Fibroblast of skin of right quadriceps (primary cell): ENCODE measurements at places on chromosomes 7 and 10.

- no peak for DNase-seq
Measured at GRCh38 chr10:44828508-44829142, 82.5 kb upstream of the TMEM72 start.

GRCh38 chr10:32326119-32326518 lies 20.8 kb downstream of the EPC1 start:
- no peak for DNase-seq

- DNase-seq, result no peak
Measured at GRCh38 chr7:105497016-105497415, 25.1 kb downstream of the PUS7 start.

DNA sequence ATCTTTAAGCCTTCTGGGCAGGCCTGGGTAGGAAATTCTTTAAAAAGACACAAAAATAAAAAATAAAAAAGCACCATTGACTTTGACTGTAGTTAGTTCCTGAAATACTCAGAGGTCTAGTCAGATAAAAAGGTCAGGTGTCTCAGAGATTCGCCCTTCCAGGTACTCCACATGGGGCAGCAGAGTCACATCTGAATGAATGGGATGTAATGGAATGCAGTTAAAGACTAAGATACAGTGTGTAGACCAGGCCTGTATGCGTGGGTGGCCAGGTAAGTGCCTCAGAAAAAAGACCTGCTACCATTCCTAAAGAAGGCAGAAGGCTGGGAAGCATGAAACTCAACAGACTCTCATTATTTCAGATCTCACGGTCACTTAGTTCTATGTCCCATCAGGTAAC lies 68.6 kb upstream of the SEM1 start:
- DNase-seq, result no peak

DNA sequence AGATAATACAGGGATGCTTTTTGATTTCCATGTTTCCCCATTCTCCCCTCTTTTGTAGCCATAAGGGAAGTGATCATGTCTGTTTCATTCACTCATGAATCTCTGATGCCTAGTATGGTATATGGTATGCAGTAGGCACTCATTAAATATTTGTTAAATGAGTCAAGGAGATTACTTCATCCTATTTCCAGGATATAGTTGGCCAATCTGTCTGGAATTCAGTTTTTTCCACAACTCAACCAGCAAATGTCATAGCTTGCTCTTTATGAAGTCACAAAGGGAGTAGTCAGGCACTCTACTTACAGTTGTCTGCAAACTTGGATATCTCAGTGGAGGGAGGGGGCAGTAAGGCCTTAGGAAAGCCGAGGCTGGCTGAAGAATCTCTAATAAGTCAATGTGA lies 853.6 kb downstream of the LRMDA start:
- DNase-seq, result peak; percentile 90

DNA sequence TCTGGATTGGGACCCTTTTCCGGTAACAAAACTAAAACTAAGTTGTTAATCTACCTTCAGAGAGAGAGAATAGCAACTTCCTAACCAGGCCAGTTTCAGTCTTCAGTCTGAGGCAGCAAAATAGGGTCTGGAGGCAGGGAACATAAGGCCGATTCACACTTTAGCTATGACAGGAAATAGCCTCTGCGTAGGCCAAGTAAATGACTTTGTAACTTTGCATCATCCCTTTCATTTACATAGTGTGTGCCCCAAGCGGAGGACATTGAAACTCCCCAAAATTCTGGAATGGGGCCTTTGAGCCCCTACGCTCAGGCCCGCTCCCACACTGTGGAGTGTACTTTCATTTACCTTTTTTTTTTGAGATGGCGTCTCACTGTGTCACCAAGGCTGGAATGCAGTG lies 1.7 kb upstream of the UPP1 start:
- DNase-seq, result peak; percentile 82

DNA sequence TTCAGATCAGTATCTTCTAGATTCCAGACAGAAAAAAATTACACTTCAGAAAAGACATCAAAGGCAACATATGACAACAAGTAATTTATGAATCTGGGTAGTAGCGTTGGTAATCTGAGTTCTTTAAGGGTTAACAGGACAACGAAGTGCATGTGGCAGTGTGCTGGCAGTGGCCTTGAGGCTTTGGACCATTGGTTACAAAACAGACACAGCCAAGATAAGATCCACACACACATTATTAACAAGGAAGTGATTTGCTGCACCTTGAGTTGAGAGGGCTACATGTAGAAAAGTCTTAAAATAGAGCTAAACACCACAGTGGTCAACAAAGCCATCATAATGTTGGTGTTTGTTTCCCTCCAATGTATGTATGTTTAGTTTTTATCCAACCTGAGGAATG lies 40.6 kb downstream of the AKR1D1 start:
- DNase-seq, result no peak

- no peak for DNase-seq
Measured at GRCh38 chr10:63752318-63752717, 231.1 kb downstream of the REEP3 start.

- DNase-seq, result no peak
Measured at GRCh38 chr10:131901181-131901829, 497 bp downstream of the PPP2R2D start.

DNA sequence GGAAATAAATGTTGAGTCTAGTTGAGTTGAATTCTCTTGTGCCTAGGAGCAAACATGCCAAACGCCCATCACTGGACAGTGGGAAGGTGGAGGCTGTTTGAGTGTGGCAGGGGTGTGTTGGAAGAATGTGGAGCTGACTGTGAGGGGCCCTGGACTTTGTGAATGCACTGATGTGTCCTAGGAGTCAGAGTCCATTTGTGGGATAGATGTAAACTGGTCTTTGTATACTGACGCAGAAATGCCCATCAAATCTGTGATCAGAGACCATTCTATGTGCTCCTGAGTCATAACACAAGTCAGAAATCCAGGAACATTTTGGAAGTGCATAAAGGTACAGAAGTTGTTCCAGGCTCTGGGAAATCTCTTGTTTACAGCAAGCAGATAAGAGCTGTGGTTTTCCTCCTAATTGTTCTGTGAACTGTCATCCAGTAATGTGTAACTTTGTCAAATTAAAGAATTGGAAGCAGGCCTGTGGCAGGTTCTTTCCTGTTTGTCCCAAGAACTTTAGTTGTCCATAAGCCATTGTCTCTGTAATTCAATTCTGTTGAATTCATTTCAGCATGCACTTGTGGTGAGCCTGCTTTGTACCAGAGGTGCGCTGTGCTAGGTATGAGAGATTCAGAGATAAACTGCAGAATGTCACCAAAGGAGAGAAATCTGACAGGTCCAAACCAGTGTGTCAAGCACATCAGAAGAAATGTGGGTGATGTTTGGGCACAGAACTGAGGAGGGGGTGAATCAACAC lies 7.6 kb downstream of the PRXL2A start:
- DNase-seq, result no peak

DNA sequence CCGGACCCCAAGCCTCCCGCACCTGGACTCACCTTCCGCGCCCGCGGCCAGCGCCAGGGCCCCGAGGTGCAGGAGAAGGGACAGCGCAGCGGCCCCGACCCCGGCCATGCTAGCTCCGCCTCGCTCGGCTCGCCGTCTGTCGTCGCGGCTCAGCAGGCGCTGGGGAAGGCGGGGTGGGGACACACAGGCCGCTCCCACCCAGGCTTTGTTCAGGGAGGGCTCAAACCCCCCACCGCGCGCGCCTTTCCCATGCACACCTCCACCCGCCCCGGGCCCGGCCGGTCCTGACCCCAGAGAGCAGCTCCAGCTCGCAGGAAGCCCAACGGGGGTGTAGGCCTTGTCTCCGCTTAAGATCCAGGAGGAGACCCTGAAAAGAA lies at the start of gene KCP:
Gene KCP (minus strand): TSS at position 141 of the 377 bp plus-strand sequence. CDS start 33 bp downstream, at position 108.
- DNase-seq, result no peak

- peak; percentile 10 for DNase-seq
Measured at GRCh38 chr10:34343764-34344163, 471.3 kb downstream of the PARD3 start.

GRCh38 chr7:48150086-48150485 lies 21.2 kb upstream of the ABCA13 start:
- no peak for DNase-seq

DNA sequence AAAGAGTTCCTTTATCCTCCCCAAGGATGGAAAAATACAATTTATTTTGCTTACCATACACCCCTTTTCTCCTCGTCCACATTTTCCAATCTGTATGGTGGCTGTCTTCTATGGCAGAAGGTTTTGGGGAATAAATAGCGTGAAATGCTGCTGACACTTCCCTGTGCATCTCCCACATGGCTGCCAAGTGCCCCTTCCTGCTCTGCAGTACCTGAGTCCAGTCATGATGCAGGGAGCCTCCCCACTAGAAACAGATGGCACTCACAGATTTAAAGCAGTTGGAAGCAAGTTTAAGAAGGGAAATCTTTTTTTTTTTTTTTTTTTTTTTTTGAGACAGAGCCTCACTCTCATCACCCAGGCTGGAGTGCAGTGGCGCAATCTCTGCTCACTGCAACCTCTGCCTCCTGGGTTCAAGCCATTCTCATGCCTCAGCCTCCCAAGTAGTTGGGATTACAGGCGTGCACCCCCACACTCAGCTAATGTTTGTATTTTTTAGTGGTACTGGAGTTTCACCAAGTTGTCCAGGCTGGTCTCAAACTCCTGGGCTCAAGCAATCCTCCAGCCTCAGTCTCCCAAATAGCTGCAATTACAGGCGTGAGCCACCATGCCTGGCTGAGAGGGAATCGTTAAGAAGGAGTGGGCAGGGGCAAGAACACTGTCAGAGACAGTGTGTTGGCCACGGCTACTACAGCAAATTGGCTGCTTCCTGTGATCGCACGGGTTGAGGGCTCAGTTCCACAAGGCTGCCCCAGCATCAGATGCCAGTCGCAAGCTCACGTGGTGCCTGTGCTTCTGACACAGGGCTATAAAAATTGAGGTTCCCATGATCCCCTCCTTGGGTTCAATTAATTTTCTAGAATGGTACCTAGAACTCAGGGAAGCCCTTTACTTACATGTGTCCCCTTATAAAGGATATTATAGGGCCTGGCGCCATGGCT lies 5.3 kb upstream of the PILRA start:
- no peak for DNase-seq

- no peak for DNase-seq
Measured at GRCh38 chr7:30738026-30738915, 13.7 kb upstream of the INMT start.

DNA sequence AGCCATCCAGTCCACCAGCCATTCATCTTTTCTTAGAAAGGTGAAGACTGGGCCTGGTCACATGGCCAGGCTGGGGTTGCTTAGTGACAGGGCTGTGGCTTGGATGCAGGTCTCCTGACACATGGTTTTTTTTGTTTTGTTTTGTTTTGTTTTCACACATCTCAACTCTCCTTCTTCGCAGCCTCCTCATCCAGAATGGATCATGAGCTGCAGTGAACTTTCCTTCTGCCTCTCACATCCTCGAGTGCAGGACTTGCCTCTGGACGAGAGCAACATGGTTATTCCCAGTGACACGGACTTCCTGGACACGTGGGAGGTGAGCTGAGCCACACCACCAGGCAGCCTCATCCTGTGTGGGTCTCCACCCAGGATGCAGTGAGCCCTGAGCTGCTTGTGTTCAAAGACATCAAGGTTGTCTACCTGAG lies 9.5 kb downstream of the AKR1E2 start:
- DNase-seq, result no peak

GRCh38 chr10:97450828-97451227 lies 4.9 kb downstream of the ZDHHC16 start:
- DNase-seq, result no peak

DNA sequence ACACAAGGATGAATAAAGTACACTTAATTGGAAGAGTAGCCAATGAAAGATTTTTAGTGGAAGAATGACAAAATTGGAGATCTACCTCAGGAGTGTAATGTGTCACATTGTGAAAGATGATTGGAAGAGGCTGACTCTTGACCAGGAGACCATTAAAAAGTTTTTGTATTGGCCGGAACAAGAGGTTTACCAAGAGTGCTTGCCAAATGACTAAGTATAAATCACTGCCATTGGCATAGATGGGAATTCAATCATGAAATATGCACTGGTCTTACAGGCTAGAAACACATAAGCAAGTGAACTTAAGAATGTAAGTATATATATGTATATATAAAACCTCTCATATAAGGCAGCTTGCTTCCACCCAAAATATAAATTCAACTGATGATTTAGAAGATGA lies 58.7 kb upstream of the TFEC start:
- DNase-seq, result no peak

- no peak for DNase-seq
Measured at GRCh38 chr7:21851559-21851967, 94.1 kb downstream of the CDCA7L start.

DNA sequence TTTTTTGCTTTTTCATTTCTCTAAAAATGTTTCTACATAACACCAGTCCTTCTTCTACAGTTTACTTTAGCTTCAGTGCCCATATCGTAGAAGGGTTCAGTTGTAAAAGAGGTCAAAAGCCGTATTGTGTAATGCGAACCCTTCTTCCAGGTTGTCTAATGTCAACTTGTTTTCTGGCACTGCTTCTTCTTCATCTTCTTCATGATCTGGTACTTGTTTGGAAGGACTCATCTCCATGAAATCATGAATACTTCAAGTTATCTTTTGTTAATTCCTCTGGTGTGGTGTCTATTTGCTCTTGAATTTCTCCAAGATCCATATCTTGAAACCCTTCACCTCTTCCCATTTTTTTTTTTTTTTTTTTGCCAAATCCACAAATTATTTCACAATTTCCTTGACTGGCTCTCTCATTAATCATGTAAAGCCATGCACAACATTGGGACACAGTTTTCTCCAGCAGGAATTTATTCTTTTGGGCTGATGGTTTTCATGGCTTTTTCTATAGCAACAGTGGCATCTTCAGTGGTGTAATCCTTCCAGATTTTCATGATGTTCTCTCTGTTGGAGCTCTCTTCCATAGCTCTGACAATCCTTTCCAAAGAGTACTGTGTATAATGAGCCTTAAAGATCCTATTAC lies 85.1 kb downstream of the CPED1 start:
- DNase-seq, result peak; percentile 27

DNA sequence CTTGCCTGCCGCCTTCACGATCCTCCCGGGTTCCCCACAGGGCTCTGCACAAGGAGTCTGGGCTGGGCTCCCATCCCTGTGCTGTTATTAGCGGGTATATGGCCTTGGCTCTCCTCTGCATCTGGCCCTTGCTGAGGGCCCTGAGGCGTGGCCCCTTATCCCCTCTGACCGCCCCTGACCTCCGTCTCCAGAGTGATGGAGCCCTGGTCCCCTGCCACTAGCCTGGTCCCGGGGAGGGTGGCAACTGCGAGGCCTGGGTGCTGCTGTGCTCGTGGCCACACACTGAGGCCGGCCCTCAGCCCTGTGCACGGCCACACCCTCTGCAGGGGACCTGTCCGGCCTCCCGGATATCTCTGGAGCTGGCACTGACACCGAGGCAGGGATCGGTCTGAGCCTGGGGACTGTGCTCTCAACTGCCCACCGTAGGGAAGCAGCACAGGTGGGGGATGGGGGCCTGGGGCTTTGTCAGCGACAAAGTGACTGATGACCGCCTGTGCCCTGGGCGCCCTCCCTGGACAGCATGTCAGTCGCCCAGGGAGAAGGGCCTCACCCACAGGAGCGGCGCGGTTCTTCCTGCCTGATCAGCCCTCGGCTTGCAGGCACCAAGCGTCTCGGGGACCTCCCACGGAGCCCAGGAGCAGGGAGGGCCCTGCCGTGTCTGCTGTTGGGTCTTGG lies 72.4 kb downstream of the NKX6-2 start:
- DNase-seq, result no peak

- no peak for DNase-seq
Measured at GRCh38 chr7:127717502-127718339, 65.7 kb downstream of the SND1 start.
